ENCODE measurements at places on chromosomes 6 and 20.

- no peak for DNase-seq
Measured at GRCh38 chr20:49412254-49412653, 70.2 kb downstream of the KCNB1 start.

DNA sequence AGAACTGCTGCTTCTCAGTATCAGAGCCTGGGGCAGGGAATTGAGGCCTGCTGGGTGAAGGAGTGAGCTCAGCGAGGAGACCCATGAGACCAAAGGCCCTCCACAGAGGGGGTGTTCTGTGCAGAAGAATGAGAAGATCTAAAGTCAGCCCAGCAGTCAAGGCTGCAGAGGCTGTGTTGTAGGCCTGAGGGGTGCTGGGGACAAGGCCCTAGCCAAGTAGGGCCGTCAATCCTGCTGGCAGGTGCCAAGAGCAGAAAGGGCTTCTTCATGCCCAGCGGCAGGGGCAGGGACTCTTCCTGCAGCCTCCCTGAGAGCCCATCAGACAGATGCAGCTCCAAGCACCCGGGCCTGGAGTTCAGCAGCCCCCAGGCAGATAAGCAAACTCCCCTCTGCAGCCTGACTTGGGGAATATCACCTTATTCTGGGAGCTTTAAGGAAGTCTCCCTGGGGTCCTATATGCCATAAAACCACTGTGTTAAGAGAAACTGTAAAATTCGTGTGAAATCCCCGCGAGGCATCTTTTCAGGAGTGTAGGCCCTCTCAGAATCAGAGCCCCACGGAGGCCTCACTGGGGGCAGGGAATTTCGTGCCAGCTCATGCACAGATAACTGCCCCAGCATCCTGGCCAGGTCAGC lies 9.0 kb downstream of the CCDC167 start:
- DNase-seq: no peak

GRCh38 chr6:157769776-157770426 lies 53.1 kb upstream of the SNX9 start:
- no peak for DNase-seq

DNA sequence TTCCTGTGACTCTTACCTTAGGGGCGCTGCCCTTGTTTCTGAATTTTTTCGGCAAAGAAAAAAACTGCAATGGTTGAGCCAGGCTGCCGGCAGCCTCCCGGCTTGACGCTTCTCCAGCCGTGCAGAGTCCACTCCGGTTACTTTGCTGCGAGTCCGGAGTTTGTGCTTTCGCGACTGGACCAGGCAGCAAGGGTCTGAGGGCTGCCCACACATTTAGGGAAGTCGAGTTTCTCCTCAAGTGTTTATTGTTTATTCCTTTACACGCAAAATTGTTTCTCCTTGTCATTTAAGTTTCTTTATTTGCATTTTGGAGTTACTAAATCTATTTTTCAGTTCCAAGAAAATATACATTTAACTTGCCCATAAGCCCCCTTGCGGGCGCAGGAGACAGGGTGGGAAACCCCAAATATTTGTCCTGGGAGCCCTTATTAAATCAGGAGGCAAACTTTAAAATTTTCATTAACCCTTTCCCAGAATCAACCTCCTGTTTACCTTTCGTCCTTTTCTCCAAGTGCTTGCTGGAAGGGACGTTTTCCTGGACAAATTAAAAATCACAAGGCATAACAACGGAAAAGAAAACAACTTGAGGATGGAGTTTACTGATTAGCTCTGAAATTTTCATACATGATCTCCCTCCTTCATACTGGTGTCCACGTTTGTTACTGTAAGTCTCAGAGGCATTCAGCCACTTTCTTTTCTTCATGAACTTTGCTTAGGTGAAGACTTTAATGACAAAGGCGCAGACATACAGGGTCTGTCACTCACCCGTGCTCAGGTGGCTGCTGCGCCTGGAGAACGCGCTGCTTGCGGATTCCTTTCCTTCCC lies 1.7 kb upstream of the PDE10A start:
- no peak for DNase-seq

- DNase-seq: no peak
Measured at GRCh38 chr20:24987873-24988835, 4.4 kb downstream of the APMAP start.

- DNase-seq: peak; percentile 16
Measured at GRCh38 chr6:37433657-37434271, 743 bp downstream of the CMTR1 start.

- DNase-seq: no peak
Measured at GRCh38 chr6:100946021-100946540, 65.0 kb upstream of the ASCC3 start.

DNA sequence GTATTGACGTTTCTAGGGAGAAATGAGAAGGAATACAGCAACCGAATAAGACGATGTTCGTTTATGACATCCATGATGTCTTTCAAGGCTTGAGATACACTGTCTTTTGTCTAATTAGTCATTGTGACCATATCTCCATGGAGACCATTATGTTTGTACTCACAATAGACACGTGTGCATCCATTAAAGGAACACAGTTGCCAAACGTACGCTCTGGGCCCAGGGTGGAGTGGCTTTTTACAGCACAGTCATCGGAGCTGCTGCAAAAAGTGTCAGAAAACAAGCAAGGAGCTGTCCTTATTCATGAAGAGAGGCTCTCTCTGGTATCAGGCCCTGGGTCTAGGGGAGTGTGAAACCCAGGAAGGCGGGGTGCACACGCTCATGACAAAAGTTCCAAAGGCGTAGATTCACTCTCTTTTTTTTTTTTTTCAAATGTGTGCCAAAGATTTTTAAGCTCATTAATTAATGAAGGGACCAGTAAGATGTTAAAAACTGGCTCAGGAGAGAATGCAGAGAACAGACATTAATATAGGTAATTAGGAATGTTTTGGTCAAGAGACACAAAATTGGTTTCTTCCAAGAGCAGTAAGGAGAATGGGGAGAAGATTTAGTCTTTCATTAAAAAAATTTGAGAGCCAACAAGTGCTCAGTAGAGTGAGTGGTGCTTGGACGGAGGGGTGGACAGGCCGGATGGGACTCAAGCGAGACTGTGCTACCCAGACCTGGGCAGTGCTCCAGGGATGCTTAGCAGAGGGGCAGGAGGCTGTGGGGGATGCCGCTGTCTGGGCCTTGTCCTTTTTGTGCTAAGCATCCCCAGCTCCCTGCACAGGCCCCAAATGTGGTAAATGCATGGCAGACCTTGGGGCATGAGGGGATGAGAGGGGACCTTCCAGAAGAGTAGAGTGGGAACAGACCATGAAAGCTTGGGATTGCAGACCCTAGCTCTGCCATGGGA lies 34.9 kb upstream of the GTSF1L start:
- peak; percentile 16 for DNase-seq

DNA sequence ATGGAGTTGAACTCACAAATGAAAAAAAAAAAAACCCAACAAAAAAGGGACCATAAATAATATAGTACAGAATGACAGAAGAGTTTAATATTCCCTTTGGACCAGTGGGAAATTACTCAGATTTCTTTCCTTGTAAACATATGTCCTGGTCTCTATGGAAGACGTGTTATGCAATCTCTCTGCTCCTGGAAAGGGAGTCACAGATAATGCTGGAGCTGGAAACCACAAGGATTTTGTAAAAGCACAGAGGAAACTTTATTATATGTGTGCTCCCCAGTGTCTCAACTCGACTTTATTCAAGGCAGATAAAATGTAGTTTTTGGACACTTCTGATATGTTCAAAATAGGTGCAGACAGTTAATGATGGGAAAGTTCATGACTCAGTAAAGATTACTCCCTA lies 88.1 kb upstream of the ZFP64 start:
- DNase-seq: peak; percentile 72

GRCh38 chr20:23641936-23642751 lies 4.4 kb upstream of the CST3 start:
- peak; percentile 9 for DNase-seq

- no peak for DNase-seq
Measured at GRCh38 chr6:22657352-22657980, 88.1 kb downstream of the HDGFL1 start.

GRCh38 chr6:170370416-170370815 lies 63.9 kb downstream of the FAM120B start:
- DNase-seq: no peak

DNA sequence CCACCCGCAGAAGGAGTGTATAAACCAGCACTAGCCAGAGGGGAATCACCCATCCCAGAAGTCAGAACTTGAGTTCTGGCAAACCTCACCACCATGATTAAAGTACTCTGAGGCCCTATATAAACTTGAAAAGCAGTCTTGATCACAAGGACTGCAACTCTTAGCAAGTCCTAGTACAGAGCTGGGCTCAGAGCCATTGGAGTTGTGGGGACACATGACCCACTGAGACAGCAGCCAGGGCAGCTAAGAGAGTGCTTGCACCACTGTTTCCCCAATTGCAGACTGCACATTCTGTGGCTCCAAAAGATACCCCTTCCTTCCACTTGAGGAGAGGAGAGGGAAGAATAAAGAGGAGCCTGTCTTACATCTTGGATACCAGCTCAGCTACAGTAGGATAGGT lies 4.7 kb upstream of the MCM9 start:
- DNase-seq: no peak

GRCh38 chr6:169153401-169153800 lies 100.2 kb downstream of the THBS2 start:
- DNase-seq: no peak

GRCh38 chr6:22442826-22443225 lies 126.5 kb upstream of the HDGFL1 start:
- no peak for DNase-seq

DNA sequence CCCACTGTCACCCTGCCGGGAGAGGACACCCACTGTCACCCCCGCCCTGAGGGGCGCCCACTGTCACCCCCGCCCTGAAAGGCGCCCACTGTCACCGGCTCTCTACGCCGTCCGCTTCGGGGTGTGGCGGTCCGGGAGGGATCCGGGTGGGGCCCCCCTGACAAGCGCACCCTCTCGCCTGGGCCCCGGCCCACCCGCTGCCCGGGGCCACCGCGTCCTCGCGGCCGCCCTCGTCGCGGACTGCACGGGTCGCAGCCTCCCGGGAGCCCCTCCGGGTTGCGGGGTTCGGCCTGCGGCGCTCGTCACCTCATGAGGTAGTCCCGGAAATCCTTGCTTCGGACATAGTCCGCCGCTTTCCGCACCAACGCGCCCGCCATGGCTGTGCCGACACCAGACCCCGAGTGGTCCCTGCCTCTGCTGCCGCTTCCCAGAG lies 224 bp downstream of the MPC1 start:
- DNase-seq: no peak
